ENCODE measurements at places on chromosomes 5 and 9.
A peak's percentile ranks its signal among the peaks of the same experiment; 100 is the strongest.

DNA sequence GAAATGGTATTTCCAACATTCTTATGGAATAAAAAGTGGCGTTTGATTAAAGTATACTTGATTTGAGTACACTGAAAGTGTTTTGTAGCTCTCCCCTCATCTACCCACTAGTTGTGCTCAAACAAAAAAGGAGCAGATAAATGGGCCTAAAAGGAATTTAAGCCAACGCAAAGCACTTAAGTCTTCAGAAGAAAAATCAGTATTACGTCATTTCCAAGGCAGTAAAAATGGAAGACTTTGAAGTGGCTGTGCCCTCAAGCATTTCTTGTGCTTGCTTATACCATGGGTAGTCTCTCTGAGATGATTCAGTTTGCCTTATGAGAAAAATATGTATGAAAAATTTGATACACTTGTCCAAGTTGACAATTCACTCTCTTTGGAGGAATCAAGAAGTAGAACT, 279.9 kb upstream of the CD180 start:
- no peak for DNase-seq

DNA sequence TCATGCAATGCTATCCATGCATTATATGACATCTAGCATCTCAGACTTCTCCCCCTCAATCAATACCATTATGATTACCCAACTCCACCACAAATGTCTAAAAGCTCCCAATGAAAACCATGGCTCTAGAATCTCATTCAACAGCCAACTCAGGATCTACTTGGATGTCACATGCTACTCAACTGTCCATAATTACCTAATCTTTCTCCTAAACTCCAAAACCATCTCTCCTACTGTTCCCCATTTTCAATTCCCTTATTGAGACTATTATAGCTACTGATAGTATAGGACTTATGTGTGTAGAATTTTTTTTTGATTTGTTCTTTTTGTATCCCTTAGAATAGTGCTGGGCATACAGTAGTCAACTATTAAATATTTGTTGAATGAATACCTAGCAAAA, 8.2 kb upstream of the STRBP start:
- no peak for DNase-seq

DNA sequence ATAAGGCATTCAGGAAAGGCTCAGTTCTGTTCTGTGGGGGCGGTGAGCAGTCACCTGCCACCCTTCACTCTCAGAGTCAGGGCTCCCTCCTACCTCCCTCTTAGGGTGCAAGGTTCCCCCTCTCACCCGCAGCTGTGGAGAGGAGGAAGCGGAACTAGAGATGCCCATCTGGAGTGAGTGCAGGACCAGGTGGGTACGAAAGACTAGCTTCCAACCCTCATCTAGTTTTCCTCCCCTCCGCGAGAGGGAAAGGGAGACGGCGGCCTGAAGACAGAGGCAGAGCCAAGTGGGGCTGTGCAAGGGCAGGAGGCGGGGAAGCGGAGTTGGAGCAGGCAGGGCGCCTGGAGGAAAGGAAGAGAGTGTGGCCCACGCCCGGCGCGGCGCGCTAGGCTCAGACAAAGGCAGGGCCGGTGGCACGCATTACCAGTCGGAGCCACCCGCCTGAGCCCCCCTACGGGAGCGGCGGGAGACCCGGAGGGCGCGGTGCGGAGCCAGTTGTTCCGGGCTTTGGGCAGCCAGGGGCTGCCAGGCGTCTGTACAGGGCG, 7.3 kb downstream of the PRR7 start:
- DNase-seq: no peak

GRCh38 chr9:75299324-75299723, 211.0 kb downstream of the OSTF1 start:
- DNase-seq: no peak

DNA sequence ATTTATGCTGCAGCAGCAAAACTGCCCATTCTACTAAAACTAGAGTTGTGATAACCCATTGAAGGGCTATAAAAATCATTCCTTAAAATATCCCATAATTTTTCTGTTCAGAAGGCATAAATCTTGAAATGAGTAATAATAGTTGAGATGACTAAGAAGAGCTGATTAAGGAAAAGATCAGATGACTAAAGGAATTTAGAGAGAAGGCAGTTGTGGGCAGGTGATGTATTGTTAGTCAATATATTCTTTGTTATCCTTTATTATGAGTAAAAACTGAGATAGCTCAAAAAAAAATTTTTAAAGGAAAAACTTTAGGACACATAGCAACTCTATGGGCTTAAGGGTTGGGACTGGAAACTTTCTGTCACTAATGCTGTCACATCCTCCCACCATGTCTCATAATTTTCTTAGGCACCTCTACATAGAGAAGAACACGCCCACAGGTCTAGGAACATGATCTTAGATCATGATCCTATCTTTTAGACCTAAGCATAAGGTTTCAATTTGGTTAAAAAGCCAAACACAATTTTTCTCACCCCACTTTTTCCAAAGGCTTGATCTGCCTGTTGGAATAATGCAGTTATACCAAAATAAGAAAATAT, 597.5 kb upstream of the MEF2C start:
- DNase-seq: no peak

- DNase-seq: no peak
Measured at GRCh38 chr9:26685818-26686217, 206.8 kb downstream of the CAAP1 start.

DNA sequence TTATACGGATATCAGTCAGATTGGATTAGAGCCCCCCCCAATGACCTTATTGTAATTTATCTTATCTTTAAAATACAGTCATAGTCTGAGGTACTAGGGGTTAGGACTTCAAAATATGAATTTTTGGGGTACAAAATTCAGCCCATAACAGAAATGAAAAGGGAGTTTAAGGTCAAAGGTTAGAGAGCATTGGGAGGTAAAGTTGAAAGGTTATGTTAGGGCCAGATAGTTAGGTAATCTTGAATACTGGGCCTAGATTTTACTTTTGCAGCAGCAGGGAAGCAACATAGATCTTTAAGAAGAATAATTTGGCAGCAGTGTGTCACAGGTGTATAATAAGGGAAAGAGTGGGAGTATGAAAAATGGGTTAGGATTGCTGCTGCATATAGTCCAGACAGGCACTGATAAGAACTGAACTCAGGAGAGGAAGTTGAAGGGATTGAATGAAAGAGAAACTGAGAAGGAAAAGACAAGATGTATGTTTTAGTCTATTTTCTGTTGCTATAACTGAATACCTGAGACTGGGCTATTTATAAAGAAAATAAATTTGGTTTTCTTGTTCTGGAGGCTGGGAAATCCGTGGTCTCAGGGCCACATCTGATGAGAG, 10.7 kb upstream of the GCNT4 start:
- DNase-seq: no peak

- DNase-seq: peak; percentile 22
Measured at GRCh38 chr9:95462249-95463147, 54.3 kb downstream of the PTCH1 start.

GRCh38 chr5:39775086-39775796, 350.5 kb upstream of the DAB2 start:
- DNase-seq: no peak

GRCh38 chr5:26872337-26872736, 166.0 kb downstream of the CDH9 start:
- no peak for DNase-seq

DNA sequence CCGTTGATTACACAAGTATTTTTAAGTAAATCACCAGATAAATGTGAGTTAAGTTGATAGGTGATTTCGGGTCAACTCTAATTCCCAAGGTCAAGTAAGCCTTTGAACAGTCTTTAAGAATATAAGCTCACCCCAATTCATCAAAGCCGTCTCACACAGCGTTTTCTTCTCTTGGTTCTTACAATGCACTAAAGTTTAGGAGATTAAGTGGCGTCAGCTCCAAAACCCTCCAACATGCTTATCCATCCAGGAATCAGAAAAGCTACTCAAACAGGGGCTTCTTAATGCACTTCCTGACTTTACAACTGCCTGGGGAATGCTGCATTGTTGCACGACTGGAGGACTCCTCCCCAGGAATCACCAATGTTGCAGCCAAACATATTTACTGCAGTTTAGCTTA, 206.2 kb upstream of the EFNA5 start:
- DNase-seq: no peak

DNA sequence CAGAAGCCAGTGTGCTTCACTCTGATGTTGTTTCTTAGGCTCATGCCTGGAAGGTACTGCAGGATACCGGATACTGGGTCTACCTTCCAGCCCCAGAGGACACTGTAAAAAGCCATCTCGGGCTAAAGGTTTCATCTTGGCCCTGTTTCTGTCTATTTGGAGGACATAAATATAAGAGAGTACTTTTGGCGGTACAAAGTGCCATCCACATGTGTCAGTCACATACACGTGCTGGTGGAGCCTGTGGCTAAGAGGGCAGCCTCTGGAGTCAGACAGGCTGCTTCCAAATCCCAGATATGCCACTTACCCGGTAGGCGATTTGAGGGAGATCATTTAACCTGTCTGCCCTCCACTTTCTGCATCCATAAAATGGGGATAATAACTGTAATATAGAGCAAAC, 160.4 kb downstream of the NR3C1 start:
- DNase-seq: no peak

DNA sequence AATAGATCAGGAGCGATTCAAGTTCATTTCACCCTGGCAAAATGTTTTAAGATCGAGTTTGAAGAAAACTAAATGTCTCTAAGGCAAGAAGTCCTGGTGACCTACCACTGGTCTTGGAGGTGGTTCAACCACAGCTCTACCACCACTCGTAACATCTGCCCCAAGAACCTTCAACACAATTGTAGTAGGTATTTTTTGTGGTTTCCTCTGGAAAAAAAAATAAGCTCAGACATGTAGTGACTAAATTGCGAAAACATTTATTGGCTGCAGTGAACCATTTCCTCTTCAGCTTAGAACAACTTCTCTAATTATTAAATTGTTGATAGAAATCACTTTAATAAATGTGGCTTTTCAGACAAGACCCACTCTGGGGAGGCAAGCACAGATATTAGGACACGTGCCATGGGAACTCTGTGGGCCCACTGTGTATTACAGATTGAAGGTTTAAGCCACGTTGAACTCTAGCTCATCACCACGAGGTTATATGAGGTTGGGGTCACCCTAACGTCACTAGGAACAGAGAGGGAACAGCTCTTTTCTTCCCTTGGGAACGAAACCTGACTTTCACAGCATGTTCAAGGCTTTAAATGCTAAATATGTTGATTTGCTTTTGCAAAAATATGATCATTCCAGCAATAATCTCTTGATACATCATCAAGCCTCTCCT, 142.9 kb downstream of the HSD17B3 start:
- DNase-seq: no peak

DNA sequence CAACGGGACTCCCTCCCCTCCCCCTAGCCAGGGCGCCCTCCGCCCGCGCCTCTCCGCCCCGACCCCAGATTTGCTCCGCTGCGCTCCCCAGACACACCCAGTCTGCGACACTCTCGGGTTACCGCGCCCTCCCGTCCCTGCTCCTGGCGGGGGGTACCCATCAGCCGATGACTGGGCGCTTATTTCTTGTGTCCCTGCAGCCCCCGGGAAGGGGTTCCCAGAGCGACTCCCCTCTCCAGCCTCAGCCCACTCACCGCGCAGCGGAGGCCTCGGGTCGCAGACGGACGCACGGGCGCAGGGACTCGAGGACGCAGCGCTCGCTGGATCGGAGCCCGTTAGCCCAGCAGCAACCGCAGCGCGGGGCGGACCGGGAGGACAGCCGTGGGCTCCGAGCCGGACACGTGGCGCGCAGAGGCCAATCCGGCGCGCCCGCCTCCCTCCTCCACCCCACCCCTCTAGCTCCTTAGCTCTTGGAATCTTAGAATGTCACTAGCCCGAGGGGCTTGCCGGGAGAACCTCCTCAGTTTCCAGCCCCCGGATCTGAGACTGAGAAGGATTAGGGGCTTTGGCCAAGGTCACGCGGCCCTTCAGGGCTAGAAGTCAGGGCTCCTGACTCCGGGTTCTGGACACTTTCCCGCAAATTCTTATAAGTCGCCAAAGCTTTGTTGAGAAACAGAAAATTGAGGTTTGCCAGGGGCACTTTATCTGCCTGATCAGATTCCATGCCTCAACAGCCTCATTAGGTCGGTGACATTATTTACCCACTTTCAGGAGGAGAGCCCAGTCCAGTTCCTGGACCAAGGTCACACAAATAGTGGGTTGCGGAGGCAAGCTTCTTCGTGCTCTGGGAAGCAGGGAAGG, at the start of gene ANXA6:
ANXA6 (minus strand) TSS at position 354 of the 861 bp plus-strand sequence. CDS start 9,878 bp downstream, outside the sequence.
- DNase-seq: no peak

DNA sequence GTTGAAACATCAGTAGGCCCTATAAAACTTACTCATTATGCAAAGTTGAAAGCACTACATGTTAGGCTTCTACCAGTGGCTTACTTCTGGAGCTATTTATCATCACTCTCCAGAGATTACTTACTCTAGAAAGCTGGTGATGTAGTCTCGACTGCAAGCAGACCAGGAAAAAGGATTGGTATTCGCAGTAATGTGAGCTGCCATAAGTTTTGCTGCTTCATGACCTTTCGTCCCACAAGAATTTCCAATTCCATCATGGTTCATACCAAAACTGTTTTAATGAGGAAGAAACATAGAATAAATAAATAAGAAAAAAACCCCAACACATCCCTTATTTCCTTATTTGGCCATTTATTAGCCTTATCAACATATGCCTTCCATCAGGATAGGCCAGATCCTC, 181.9 kb downstream of the ADAMTS6 start:
- DNase-seq: no peak

- no peak for DNase-seq
Measured at GRCh38 chr5:93874491-93874890, 133.1 kb upstream of the POU5F2 start.

- no peak for DNase-seq
Measured at GRCh38 chr5:42274913-42275312, 148.3 kb upstream of the GHR start.

- DNase-seq: no peak
Measured at GRCh38 chr5:1540166-1540565, 16.4 kb upstream of the LPCAT1 start.

DNA sequence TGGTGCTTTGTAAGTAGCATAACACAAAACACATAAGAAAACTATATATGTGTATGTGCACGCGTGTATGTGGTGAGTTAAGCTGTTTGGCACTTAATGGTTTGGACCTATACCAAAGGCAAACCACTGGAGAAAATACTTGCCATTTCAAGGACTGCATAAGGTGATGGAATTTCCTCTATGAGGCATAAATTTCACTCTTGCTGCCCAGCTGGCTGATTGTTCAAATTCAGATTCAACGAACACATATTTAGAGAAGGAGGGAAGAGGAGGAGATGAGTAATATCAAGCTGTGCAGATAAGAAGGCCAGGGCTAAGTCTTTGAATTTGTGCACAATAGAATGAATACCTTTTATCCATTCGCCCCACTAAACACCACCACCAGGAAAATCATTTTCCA, 470.6 kb upstream of the MPDZ start:
- no peak for DNase-seq

DNA sequence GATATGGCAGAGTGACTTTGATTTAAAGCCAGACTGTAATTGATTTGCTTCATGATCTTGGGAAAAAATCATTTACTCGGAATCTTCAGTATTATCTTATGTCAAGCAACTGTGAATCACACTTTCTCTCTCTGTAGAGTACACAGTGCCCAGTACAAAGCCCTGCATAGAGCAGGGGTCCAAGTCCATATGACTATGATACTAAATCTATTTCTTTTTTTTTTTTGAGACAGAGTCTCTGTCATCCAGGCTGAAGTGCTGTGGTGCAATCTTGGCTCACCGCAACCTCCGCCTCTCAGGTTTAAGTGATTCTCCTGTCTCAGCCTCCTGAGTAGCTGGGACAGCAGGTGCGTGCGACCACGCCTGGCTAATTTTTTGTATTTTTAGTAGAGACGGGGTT, 194.8 kb upstream of the SEMA6A start:
- no peak for DNase-seq

Measured in NCI-H2081 treated with DMSO at 0.1 percent for 48 hours (cell line).